ENCODE measurements at places on chromosomes 3 and 15.
A peak's percentile ranks its signal among the peaks of the same experiment; 100 is the strongest.

DNA sequence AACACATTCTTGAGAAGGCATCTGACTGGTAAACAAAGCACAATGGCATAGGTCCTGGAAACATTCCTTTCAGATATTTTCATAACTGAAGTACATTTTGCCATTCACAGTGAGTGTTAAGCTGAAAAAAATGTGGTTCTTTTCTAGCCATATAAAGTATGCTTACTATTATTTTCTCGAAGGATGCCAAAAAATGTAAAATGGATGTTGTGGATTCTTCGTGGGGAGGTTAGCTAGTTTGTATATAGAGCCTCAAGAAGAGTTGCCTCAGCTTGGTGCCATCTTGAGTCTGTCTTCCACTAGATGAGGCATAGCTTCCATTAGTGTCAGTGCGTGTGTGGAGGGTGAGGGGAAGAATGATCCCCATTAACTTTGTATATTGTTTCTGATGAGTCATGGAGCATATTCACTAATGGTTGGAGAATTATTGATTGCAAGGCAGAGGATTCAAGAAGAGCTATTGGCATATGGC is 4.1 kb downstream of the MBNL1 start:
- no peak for DNase-seq

- peak; percentile 15 for DNase-seq
Observed at GRCh38 chr3:39707314-39707909, 102.0 kb upstream of the MYRIP start.

GRCh38 chr3:137771401-137772213 is 7.5 kb downstream of the SOX14 start:
- no peak for DNase-seq

- no peak for DNase-seq
Observed at GRCh38 chr3:89685731-89686130, 578.3 kb downstream of the EPHA3 start.

DNA sequence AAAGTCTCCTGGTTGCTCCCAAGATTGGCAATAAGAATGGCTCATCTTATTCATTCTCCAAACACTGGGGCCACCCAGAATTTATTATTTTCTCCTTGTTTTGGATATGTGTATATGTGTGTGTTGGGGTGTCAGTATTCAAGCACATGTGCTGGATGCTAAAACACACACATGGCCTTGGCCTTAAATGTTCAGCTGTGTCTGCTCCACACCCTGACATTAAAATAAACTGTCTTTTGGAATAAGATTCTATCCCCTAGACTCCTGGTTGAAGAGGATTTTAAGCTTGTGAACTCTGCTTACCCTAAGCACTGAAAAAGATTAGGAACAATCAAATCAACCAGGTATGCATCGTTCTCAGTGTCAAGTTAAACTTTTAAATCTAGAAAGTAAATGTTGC is 382.9 kb upstream of the MCTP2 start:
- DNase-seq, result no peak

Data from HEK293T (cell line).